ENCODE measurements at places on chromosomes 7 and 10. TPM values are rescaled to one million over a fixed set of nuclear protein-coding genes. Genes with fewer than 3 reads are reported as not detected.

Gene PLPP4
- total RNA-seq = not detected

Gene SPDYE9
- total RNA-seq = not detected

DNA sequence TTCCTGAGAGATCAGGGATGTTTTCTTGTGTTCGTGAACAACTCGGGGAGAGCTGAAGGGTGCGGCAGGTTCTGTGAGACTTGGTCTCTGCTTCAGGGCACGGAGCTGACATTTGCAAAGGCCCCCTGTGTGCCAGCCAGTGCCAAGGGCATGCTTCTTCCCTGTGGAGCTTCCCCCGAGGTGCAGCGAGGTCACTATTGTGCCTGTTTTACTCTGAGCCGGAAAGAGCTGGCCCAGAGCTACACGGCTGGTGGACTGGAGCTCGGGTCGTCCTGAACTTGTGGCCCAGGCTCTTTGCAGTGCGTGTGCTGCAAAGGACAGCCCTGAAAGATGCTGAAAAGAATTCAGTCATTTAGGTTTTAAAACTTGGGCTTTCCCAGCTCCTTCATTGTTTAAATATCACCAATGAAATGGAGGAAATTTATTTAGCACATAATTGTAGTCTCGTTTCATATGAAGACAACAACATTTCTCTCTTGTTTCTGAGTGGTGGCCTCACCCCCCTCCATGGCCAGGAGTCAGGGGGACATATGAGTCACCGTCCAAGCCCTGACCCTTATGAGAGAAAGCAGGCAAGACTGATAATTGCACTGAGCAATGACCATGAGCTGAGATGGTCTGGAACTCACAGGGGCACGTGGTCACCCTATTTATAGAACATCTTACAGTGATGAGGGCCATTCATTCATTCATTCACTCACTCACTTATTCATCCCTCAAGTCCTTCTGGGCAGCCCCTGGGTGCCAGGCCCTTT is 102.6 kb downstream of the PTPRE start:
- DNase-seq = no peak

- no peak for DNase-seq
Measured at GRCh38 chr10:102743078-102743587, 615 bp upstream of the WBP1L start.

DNA sequence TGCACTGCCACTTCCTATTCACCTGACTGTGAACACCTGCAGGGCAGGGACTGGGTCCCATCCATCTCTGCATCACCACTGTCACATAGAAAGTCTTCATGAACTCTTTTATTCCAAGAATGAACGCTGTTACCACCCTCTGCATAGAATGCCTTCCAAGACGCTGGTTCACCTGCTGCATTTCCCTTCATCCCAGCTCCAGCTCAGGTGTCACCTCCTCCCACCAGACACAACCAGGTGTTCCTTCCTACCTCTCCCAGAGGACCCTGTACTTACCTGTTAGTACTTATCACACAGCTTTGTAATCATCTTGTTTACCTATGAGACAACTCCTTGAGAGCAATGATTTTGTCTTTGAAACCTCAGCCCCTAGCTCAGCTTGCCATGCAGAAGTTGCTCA is 31.1 kb downstream of the SORBS1 start:
- DNase-seq = no peak

Measured in ureter (tissue), 1 donor.